Stimulated activated naive CD4-positive, alpha-beta T cell (primary cell): ENCODE measurements at places on chromosomes 2 and 18.

DNA sequence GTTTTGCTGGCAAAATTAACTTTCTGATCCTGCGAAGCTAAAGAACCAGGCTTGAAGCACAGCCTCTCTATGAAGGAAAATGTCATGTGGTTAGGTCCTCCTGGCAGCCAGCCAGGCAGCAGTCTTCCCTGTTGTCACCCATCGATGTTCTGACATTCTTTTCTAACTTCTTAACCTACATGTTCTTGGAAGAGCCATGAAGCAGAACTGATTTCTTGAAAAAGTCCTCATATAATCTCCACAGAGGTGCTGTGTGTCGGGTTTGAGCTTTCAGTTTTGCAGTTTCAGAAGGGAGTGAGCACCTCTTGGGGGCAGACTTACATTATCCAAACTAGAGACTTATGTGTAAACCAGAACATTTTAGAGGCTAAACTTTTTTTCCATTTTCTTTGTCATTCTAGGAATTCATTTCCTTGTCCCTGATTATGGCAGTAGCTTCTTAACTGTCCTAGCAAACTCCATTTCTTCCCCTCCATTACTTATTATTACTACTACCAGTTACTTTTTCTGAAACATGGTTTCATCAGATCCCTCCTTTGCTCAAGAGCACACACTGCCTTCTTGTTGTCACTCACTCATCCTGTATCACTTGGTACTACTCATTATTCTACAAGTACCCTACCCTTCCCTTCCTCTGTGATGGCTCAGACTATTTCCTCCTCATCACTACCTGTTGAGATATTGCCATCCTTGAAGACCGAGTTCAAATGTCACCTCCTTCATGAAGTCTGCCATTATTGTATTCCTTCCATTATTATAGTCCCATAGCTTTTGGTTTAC lies 31.1 kb downstream of the DOK1 start:
- DNase-seq = no peak

- DNase-seq = no peak
Measured at GRCh38 chr2:42648796-42649195, 80.4 kb downstream of the MTA3 start.

- peak; percentile 93 for DNase-seq
Measured at GRCh38 chr2:130797493-130798435, 39.0 kb upstream of the ARHGEF4 start.

DNA sequence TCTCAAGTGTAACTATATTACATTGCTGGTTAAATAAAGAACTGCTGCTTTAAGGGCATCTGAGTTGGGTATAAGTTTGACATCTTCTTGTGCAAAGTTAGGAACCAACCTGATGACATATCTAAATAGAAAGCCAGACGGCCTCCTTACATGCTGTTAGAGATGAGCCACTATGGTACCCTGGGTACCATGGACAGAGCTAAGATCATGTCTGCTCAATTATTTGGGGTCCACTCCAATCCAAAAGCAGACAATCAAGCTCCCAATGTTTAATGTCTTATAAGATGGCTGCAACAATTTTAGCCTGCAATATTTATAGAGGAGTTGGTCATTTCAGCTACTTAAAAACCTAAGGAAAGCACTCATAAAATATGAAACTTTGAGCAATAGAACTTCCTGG lies 86.2 kb downstream of the UPP2 start:
- DNase-seq = no peak

DNA sequence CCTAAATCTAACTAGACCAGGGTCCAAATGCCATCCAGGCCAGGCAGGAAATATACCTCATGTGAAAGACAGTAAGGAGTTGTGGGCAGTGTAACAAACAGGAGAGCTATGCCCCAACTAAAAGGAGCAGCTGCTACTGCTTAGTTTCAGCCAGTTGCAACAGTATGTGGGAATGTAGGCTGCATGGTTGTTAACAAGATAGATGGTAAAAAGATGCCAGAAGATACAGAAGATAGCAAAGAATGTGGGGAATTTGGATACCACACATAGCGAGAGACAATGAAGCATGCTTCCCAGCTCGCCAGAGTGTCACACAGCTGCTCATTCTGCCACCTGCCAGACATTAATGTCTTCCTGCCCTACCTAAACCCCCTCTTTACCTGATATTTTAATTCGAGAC lies 39.4 kb upstream of the CYBRD1 start:
- no peak for DNase-seq

DNA sequence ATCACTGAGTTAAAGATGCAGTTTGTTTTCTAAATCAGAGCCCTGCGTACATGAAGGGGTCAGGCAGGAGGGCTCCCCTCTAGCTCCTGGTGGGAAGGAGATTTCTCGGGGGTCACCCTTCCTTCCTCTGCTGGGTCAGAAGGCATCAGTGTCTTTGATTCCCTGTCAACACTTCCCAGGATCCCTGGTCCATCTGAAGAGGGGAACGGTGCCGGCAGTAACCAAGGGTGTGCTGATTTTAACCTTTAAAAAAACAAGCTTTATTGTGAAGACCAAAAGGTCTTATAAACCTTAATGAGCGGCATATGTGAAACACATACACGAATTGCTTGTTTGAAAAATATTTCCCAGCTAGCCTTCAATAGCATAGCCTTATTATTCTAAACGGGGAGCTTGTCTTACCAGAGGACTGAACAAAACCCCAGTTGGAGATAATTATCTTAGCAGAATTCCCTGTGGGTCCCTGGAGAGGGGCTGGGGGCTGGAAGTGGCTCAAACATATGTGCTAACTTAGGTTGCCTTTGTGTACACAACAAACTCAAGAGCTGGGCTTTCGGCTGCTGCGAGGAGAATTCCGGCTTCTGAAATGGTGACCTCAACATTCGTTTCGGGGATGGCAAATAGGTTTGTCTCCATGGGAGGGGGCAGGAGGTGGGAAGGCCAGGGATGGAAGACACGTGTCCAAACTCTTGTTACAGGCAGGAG lies 114.9 kb upstream of the MYCN start:
- no peak for DNase-seq
